Substantia nigra (tissue), 51 donors: ENCODE measurements at places on chromosomes 7 and 10.

DNA sequence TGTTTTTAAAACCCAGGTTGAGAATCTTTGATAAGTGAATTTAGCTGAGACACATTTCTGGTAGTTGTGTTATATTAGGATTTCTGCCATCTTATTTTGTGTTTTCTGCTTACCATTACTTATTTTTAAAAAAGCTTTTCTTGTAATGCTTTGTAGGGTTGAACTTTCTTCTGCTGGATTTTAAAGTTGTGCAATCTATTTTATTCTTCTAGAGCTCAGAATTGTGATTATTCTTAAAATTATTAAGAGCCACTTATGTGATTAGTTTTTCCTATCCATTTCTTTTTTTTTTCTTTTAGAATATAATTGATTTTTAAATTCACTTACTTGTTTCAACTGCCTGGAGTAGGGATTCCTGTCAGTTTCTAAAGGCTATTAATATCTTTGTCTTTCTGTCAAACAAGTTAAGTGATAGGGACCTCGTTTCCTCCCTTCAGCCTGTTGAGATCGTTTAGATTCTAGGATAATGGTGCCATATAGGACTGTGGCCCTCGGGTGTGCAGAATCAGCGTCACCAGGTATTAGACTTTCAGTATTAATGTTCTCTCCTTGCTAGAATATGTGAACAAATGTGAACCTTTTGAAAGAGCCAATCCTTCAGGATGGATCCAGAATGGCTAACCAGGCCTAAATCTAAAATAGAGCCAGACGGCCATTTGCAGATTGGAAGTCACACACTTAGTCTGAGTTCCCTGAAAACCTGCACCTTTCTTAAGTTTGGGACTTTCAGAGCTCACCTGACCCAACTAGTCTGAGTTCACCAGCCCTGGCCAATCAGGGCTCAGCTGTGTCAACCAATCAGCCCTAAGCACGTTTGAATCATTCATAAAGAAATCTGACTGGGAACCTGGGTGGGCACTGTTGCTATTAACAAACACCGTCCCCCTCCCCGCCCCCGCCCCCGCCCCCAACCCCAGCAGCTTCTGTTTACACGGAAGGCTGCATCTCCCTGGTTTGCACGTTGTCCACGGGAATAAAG is 26.2 kb downstream of the CUX1 start:
- DNase-seq: no peak

GRCh38 chr10:75801121-75801520 is 369.7 kb downstream of the LRMDA start:
- DNase-seq: no peak

DNA sequence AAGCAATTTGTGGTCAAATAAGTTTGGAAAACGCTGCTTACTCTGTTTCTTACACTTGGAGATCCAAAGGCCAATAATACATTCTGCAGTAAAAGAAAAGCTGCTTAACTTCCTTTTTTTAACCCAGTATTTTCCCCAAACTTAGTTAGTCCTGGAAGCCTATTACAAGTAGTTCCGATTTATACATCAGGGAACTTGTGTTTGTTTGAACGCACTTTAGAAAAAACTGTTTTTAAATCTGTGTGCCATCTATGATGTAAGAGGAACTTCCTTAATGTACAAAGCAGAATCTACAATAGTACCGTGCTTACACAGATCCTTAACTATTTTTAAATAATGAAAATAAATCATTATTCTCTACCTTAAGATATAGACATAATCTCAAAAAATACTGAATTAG is 23.0 kb downstream of the SFR1 start:
- DNase-seq: no peak

GRCh38 chr10:5614155-5614721 is 52.2 kb downstream of the ASB13 start:
- DNase-seq: no peak

DNA sequence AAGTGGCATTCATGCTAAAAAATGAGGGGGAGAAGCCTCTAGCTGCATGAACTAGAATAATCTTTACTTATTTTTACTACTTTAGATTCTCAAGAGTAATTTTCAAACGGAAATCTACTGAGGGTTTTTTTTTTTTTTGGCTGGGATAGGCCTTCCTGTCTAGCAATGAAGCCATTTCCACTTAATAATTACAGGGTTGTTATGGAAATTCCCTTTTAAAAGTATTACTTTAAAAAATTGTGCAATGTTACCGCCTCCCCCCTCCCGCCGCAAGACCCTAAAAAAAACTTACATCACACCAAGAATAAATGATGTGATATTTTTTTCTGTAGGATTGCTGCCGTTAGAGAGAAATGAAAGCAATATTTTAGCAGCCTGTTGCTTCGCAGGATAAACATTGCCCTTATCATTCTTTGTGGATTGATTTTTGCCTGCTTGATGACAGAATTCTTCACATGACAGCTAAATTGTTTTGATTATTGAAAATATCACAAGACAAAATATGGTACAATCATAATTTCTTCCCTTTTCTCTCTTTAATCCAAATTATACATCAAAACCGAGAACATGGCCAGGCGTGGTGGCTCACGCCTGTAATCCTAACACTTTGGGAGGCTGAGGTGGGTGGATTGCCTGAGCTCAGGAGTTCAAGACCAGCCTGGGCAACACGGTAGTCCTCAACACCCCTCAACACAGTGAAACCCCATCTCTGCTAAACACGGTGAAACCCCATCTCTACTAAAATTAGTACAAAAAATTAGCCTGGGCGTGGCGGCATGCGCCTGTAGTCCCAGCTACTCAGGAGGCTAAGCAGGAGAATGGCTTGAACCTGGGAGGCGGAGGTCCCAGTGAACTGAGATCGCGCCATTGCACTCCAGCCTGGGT is 32.8 kb downstream of the ARL4A start:
- DNase-seq: no peak

DNA sequence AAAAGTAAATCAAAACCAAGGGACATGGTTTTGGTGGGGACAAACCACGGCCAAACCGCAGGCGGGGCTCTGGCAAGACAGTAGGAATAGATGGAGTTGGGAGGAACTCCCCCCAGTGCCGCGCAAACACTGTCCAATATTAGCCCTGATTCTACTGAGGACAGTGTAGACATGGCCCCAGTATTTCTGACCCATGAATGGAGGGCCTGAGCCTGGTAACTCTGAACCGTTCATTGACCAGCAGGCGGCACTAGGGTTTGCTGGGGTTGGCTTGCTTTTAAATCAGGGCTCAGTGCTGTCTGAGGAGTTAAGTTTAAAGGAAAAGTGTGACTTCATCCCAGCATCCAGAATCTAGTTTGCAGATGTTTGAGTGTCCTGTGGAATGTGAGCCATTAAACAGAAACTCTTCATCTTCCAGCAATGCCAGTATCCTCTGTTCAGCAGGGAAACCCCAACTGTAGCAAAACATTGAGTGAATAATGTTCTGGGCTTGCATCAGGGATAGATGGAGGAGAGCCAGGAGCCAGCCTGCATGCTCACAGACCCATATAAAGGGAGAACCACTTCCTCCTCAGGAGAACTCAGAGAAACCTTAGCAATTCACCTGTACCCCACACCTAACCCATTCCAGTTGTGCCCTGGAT is 147.4 kb upstream of the PRSS58 start:
- no peak for DNase-seq

- DNase-seq: no peak
Observed at GRCh38 chr10:122057841-122058413, 69.0 kb downstream of the TACC2 start.

GRCh38 chr10:103745341-103746247 is 109.8 kb downstream of the SH3PXD2A start:
- DNase-seq: no peak

DNA sequence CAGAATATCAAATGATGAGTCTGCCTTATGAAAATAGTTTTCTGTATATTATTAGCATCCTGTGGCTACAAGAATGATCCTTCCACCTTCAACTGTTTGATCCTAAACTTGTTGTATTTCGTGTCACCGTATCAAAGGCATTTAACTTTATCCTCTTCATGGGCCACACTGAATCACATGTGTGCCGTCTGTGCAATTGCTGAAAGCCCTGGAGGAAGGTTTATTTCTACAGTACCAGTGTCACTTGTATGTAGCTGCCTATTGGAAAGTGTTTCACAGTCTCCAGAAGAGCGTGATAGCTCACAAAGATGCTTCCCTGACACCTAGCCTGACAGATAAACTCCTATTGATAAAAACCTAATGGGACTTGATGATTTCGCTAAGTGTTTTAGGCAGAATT is 94.5 kb downstream of the ITGA8 start:
- no peak for DNase-seq

DNA sequence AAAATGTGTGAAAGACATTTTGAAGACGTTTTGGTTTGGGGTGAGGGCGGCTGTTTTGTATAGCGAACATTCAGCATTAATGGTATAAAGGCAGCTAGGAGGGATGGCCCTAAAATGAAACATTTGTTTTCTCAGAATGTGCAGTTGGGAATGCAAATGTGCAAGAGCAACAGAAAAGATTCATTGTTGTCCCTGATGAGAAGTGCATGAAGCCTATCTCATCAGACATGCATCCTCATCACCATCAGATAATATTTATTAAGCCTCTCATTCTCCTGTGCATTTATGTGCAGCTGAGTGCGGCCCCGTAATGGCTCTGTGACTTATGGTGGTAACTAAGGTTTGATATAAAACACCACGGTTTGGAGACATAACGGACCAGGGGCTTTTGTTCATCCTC is 199.5 kb downstream of the GFRA1 start:
- DNase-seq: no peak

DNA sequence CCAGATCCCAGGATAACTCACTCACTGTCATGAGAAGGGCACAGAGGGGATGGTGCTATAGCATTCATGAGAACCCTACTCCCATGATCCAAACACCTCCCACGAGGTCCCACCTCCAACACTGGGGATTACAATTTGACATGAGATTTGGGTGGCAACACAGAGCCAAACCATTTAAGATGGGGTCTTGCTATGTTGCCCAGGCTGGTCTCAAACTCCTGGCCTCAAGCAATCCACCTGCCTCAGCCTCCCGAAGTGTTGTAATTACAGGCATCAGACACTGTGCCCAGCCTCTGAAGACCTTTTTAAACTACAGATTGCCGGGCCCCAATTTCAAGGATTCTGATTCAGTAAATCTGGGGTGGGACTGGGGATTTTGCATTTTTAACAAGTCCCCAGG is 98.5 kb downstream of the BAMBI start:
- no peak for DNase-seq

GRCh38 chr7:99791021-99791420 is 7.0 kb upstream of the CYP3A4 start:
- no peak for DNase-seq

- no peak for DNase-seq
Observed at GRCh38 chr10:128242641-128243040, 116.4 kb upstream of the MKI67 start.

DNA sequence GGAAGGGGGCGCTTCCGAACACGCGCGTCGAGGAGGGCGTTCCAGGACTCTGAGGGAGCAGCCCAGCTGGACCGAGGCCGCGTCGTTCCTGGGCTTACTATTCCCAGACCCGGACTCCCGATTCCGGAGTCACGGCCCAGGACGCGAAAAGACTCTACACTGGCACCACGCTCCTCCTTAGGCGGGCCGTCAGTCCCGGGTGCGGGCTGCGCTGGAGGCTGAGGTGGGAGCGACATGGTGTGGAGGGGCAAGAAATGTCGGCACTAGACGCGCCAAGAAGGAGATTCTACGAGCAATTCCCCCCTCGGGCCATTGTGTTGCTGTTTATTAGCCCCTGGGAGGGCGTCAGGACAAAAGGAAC is 584 bp upstream of the RUNDC3B start:
- no peak for DNase-seq

- no peak for DNase-seq
Observed at GRCh38 chr10:105001269-105001668, 360.2 kb downstream of the SORCS3 start.

DNA sequence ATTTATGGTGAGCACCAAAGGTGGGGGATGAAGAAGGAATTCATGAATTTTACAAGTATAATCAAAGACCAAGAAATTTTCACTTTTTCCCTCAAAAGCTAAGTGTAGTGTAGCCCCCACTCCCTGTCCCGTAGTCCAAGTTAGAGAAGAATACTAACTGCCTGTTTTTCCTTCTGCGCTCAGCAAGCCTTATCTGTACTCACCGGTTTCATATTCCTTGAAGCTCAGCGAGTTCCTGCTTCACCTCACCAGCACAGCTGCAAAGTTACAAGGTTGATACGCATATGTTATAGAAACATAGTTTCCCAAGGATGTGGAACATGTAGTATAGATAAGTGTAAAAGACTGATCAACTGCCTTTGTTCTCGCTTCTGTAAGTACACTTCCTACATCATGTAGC is 16.0 kb upstream of the ZNF33B start:
- no peak for DNase-seq

DNA sequence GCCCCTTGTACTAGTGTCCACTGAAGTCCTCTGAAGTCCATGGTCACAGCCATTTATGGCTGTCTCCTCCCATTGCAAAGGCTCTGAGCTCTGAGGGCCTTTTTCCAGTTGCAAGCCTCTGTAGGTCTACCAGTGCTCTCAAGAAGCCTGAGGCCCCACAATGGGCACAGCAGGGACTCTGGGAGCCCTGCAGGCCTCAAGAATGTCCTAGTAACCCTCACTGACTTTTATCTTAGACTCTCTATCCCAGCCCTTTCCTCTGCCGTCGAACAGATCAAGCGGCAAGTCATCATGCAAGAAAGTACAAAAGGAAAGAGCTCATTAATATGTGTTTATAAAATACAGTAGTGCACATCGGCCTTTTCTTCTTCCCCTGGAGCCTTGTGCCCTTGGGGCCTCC is 23.4 kb downstream of the VWA2 start:
- no peak for DNase-seq

GRCh38 chr7:20417675-20418382 is 87.1 kb downstream of the ITGB8 start:
- no peak for DNase-seq

- no peak for DNase-seq
Observed at GRCh38 chr7:1218541-1219165, 14.0 kb upstream of the UNCX start.

DNA sequence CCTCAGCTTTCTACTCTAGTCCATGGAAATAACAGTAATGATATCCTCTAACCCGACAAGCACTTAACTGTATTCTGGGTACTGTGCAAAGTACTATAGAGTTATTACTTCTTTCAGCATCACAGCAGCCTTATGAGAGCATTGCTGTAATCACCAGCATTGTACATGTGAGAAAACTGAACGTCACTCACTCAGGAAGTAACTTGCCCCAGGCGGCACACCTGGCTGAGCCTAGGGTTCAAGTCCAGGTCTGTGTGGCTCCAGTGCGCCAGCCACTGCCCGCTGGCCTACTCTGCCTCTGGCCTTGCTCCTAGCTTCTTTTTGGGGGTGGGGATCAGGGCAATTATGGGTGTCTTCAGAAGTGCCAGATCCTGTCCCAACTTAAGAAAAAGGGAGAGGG is 50.5 kb downstream of the ZMIZ1 start:
- DNase-seq: no peak

DNA sequence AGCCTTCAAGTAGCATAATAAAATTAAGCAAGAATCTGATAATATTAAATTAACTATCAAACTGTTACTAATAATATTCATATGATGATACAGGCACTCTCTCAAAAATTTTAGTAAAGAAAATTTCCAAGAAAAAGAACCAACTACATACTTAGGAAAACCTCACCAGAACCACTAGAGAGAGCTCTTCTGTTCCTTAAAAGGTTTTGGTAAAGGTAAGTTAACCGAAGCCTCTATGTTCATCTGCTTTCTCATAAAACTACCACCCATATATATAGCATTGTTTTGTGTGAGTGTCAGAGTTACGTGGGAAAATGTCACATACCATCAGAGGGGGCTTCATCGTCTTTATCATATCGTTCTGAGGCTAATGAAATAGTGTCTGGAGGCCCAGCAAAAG is 20.7 kb downstream of the SKAP2 start:
- no peak for DNase-seq
